ENCODE measurements at places on chromosomes 5 and 9. TPM values are rescaled to one million over a fixed set of nuclear protein-coding genes. Genes with fewer than 3 reads are reported as not detected.

DNA sequence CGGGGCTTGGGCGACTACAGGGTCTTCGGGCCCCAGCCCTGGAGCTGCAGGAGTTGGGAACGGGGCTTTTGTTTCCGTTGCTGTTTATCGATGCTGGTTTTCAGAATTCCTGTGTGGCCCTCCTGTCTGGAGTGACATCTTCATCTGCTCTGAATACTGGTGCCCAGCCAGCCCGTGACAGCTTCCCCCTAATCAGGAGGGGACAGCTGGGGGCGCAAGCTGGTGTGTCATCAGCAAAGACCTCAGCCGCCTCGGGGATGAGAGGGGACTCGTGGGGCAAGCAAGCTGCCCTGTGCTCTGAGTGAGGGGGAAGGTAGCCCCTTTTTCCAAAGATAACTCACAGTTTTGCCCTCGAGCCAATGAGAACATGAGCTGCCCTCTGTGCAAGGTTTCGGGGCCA, 110.7 kb downstream of the RXRA start:
- no peaks in the 10 kb centered on the region for H3K4me1 ChIP-seq
- no peak overlapping the region for H3K4me3 ChIP-seq
- H3K27ac ChIP-seq: no peak overlapping the region
- H3K27me3 ChIP-seq: no peaks in the 10 kb centered on the region
- DNase-seq: no peak

DNA sequence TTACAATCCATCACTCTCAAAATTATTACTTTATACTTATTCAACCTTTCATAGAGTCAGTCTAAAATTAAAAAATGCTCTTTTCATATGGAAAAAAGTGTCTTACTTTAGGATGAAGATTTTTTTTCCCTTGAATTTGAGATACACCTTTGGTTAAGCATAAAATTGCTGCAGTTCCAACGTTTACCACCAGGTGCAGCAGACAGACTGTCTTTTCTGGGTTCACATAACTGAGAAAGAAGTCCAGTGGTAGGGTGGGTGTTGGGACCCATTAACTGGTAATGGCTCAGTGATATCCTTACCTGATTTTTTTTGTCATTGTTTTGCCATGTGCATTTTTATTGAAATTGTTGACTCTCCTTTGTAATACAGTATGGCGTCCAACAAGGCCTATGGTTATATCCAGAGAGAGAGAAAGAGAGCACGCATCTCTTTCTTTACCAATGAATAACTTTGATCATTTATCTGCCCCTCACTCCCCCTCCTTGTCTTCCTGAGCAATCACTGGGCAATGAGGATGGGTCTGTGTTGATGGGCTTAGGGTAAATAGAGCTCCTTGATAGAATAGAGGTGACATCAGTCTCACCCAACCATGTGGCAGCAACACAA, 98.4 kb downstream of the FBXL7 start:
- DNase-seq: peak; percentile 82
- H3K36me3 ChIP-seq: no peaks in the 10 kb centered on the region
- H3K27ac ChIP-seq: no peak overlapping the region
- H3K4me1 ChIP-seq: peaks cover 44% of the 10 kb centered on the region
- no peak overlapping the region for H3K4me3 ChIP-seq
- H3K27me3 ChIP-seq: no peaks in the 10 kb centered on the region

DNA sequence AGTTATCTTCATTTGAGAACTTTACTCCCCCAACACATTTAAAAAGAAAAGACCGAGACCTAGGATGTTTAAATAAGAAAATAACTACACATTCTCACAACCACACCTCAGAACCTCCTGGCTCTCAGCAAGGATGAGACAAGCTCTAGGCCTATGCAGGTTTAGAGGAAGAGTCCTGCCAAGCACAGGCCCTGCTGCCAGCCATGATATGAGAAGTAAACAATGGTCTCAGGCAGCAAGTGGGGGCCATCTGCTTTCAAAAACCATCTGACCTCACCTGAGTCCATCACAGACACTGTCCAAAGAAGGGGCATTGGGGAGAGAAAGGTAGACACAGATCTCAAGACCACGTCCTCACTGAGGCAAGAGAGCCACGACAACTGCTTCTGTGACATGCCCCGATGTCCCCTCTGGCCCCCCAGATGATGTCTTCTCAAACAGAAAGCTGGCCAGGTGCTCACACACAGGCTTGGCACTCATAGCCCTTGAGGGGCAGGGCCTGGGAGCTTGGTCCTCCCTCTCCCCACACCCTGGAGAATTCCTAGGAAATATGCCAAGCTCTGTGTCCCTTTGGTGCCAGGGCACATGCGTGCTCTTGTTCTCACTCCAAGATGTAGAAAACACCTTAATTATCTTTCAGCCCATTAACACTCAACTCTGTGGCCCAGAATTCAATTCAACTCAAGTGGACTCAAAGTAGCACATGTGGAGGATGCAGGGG, 150.4 kb downstream of the FSTL4 start:
- no peak overlapping the region for H3K27ac ChIP-seq
- H3K4me1 ChIP-seq: no peaks in the 10 kb centered on the region
- H3K36me3 ChIP-seq: no peaks in the 10 kb centered on the region
- H3K4me3 ChIP-seq: no peak overlapping the region

DNA sequence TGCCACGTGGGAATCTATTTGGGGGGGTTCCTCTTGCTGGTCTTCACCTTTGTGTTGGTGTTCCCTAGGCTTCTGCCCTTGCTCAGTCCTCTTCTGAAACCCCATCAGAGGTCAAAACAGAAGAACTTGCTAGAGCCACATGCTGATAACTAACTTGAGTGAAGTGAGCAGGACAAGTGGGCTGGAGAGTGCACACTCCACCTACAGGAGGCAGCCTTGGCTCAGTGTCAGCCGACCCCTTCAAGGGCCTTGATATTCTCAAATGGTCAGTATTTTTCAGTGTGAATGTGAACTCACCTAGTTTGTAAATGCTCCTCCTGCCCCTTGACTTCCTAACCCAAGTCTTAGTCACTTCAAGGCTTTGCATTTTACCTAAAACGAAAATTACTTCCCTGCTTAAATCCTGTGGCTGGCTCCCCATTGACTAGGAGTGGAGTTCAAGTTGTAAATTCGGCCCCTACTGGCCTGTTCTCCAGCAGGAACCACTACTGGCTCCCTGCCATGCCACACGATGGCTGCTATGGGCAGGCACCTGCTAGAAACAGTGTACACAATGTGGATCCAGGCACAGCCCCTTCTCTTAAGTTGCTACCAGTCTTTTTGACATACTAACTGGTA, 3.6 kb upstream of the SLC1A3 start:
- peak; percentile 69 for DNase-seq
- H3K27ac ChIP-seq: no peak overlapping the region
- H3K4me3 ChIP-seq: no peak overlapping the region
- no peaks in the 10 kb centered on the region for H3K27me3 ChIP-seq
- H3K4me1 ChIP-seq: peaks cover 33% of the 10 kb centered on the region
- H3K36me3 ChIP-seq: no peaks in the 10 kb centered on the region

SV2C gene
- total RNA-seq: 0.12 TPM

DNA sequence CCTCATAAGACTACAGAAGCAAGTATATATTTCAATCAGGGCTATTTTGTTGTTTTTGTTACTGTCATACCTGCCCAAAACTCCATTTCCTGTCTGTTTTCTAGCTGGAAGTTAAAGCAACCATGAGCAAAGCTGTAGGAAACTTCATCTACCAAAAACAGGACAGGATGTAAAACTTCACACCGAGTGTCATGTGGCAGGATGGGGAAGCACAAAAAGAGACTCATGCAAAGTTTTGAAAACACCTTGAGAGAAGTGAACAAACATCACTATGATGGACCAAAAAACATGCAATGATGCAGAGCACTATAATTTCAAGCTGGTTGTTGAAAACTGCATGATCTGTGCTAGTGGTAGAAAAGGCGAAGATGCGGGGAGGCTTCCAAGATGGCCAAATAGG, 6.3 kb upstream of the GZMA start:
- H3K27ac ChIP-seq: no peak overlapping the region
- no peak overlapping the region for H3K4me3 ChIP-seq
- DNase-seq: no peak
- no peaks in the 10 kb centered on the region for H3K4me1 ChIP-seq

- DNase-seq: no peak
- H3K27me3 ChIP-seq: no peaks in the 10 kb centered on the region
- no peak overlapping the region for H3K27ac ChIP-seq
- H3K4me1 ChIP-seq: no peaks in the 10 kb centered on the region
- no peaks in the 10 kb centered on the region for H3K36me3 ChIP-seq
These were observed 83.3 kb upstream of the CXCL14 start for GRCh38 chr5:135662061-135662481.

FIBCD1 gene
- 15.5 TPM for total RNA-seq

DNA sequence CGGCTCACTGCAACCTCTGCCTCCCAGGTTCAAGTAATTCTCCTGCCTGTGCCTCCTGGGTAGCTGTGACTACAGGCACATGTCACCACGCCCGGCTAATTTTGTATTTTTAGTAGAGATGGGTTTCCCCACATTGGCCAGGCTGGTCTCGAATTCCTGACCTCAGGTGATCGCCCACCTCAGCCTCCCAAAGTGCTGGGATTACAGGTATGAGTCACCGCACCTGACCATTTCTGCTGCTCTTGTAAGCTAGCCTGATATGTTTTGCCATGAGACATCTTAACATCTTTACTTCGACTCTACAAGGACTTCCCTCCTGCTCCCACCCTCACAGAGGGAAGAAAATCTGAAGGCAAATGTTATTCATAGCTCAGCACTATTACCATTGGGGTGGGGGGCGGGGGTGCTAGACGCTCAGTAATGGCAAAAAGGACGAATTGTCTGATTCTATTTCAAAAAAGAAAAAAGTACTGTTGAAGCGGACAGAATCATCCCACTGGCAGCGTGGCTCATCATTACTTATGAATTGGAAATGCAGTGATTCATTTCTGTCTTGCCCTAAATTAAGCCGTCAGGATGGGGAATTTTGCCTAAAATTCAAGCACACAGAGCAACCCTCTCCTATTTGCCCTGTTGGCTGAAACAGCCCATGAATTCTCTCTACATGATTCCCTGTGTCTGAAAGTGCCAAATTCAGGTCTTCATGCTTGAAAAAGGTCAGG, 46.4 kb upstream of the WWC1 start:
- H3K4me3 ChIP-seq: no peak overlapping the region
- peaks cover 11% of the 10 kb centered on the region for H3K27me3 ChIP-seq
- H3K36me3 ChIP-seq: no peaks in the 10 kb centered on the region
- H3K27ac ChIP-seq: no peak overlapping the region
- no peaks in the 10 kb centered on the region for H3K4me1 ChIP-seq

DNA sequence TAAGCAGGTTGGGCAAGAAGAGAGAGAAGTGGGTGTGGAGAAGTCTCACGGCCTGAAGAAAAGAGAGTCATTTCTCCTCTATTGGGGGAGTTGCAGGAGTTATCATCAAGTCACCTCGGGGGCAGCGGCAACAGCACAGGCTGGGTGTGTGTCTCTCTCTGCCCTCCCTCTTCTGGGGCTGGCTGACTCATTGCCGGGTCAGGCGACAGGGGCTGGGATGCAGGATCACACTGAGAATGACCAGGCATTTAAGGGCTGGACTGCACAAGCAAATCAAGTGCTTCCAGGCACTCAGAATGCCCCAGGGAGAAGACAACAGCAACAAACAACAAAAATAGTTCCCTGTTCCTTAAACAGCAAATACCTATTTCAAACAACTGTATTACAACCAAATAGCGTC, 6.3 kb upstream of the EQTN start:
- DNase-seq: peak; percentile 15
- no peak overlapping the region for H3K4me3 ChIP-seq
- no peak overlapping the region for H3K27ac ChIP-seq
- H3K4me1 ChIP-seq: peaks cover 2% of the 10 kb centered on the region
- no peaks in the 10 kb centered on the region for H3K36me3 ChIP-seq

GRCh38 chr9:77215874-77216273, 38.5 kb downstream of the VPS13A start:
- H3K4me1 ChIP-seq: no peaks in the 10 kb centered on the region
- H3K4me3 ChIP-seq: no peak overlapping the region
- H3K36me3 ChIP-seq: no peaks in the 10 kb centered on the region
- no peaks in the 10 kb centered on the region for H3K27me3 ChIP-seq

TMEM252 gene
- not detected for total RNA-seq

CYFIP2 gene
- 78.4 TPM for total RNA-seq

DNA sequence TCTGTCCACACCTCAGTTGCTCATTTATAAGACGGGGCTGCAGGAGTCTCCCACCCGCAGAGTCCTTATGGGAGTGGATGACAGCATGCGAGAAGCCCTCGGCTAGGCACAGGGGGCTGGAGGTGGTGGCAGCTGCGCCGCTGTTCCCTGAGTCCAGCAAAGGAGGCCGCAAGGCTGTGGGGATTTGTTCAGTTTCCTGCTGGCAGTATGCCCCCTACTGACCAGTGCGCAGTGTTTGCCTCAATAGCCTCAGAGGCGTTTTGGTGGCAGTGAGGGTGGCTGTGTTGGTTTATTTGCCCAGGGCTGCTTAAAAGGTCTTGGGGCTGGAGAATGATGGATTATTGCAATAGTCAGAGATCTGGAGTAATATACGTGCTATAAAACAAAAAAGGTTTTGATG, 176.3 kb upstream of the OTULINL start:
- H3K27me3 ChIP-seq: no peaks in the 10 kb centered on the region
- no peak overlapping the region for H3K4me3 ChIP-seq
- H3K27ac ChIP-seq: 0 out of 2 replicates have a peak overlapping the region, but pooled peaks have one; percentile 12

GALNT12 gene
- 23.6 TPM for total RNA-seq

LCP2 gene
- 0.38 TPM for total RNA-seq

GRCh38 chr5:82513738-82514137, 235.6 kb upstream of the RPS23 start:
- H3K4me1 ChIP-seq: peaks cover 13% of the 10 kb centered on the region
- DNase-seq: peak; percentile 51
- no peaks in the 10 kb centered on the region for H3K36me3 ChIP-seq
- H3K4me3 ChIP-seq: no peak overlapping the region
- no peak overlapping the region for H3K27ac ChIP-seq

- H3K27ac ChIP-seq: no peak overlapping the region
- peak; percentile 56 for DNase-seq
- H3K4me1 ChIP-seq: no peaks in the 10 kb centered on the region
- no peak overlapping the region for H3K4me3 ChIP-seq
- no peaks in the 10 kb centered on the region for H3K27me3 ChIP-seq
- H3K36me3 ChIP-seq: no peaks in the 10 kb centered on the region
These were observed 81.0 kb downstream of the MRPL36 start for GRCh38 chr5:1718669-1719068.

SPINK13 gene
- total RNA-seq: not detected

DNA sequence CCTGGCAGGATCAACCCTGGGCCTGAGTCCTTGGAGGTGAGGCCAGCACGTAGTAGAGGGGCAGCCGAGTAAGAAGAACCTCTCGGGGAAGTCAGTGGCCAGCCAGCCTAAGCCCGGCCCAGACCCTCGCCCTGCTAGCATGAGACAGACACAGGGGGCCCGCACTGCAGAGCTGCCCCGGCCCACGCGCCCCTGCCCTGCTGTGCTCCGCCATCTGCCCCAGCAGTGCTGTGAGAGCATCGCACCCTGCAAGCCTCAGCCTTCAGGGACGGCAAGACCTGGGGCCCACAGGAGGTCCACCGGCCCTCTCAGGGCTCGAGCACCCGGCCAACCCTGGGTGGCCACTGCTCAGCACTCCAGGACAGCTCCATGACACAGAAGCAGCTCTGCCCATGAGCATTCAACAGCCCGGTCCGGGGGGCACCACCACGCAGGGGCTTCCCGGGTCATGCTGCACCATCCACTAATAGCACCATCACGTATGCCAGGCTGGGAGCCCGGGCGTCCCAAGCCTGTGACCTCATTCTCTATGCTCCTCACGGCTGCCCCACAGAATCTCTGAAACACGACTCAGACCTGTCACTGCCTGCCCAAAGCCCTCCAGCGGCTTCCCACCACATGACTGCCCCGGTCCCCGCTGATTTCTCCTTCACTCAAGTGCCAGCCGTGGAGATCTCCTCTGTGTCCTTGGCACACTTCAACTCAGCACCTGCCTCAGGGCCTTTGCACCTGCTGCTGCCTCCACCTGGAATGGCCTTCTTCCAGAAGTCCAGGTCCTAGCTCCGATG, 38.1 kb downstream of the ADAMTS2 start:
- H3K4me1 ChIP-seq: no peaks in the 10 kb centered on the region
- H3K27ac ChIP-seq: no peak overlapping the region
- DNase-seq: no peak
- H3K36me3 ChIP-seq: no peaks in the 10 kb centered on the region

Data from GM23338 (cell line).